ENCODE measurements at places on chromosomes 13 and 19. TPM values are rescaled to one million over a fixed set of nuclear protein-coding genes. Genes with fewer than 3 reads are reported as not detected.

Gene INAFM1
- total RNA-seq: 3.6 TPM

Gene S1PR4
- 0.22 TPM for total RNA-seq

Gene ZNF468
- total RNA-seq: 0.41 TPM

Gene FAAP24
- total RNA-seq: 14.2 TPM

Gene BST2
- not detected for total RNA-seq

Gene NLRP12
- not detected for total RNA-seq

Gene SNRPA
- total RNA-seq: 165 TPM

Gene TTC9B
- 0.61 TPM for total RNA-seq

Gene WDR88
- total RNA-seq: not detected

Gene GJB6
- not detected for total RNA-seq

Gene MARK4
- 8.7 TPM for total RNA-seq

Gene REX1BD
- 58.6 TPM for total RNA-seq

Gene NDFIP2
- 18.5 TPM for total RNA-seq

Gene ZNF221
- total RNA-seq: 0.51 TPM

Gene JOSD2
- total RNA-seq: 86.0 TPM

Gene KLK8
- total RNA-seq: not detected

Gene RABAC1
- 192 TPM for total RNA-seq

Gene LMTK3
- 4.4 TPM for total RNA-seq

Gene NLRP9
- total RNA-seq: not detected

Gene CYP4F8
- not detected for total RNA-seq

Gene HIPK4
- total RNA-seq: 0.22 TPM

Measured in A549 treated with Hydrocortisone at 1 μM for 4 hours (cell line).